ENCODE measurements at places on chromosomes 11 and 22. TPM values are rescaled to one million over a fixed set of nuclear protein-coding genes. Genes with fewer than 3 reads are reported as not detected.

The MFRP gene
- total RNA-seq, result not detected

The CD248 gene
- 0.67 TPM for total RNA-seq

The HOATZ gene
- total RNA-seq, result not detected

The DENND6B gene
- total RNA-seq, result 2.0 TPM

The MYEOV gene
- 0.75 TPM for total RNA-seq

The INSC gene
- 0.67 TPM for total RNA-seq

The POU2F3 gene
- 0.38 TPM for total RNA-seq

The TMEM135 gene
- 15.3 TPM for total RNA-seq

The CDC42EP1 gene
- total RNA-seq, result 17.5 TPM

The NPAS4 gene
- total RNA-seq, result under 0.01 TPM

The MS4A6A gene
- not detected for total RNA-seq

The ADM2 gene
- 21.2 TPM for total RNA-seq

The PLAAT3 gene
- 6.3 TPM for total RNA-seq

The ISX gene
- not detected for total RNA-seq

The ZNRF3 gene
- 14.5 TPM for total RNA-seq

The APOA5 gene
- total RNA-seq, result not detected

The CFAP300 gene
- total RNA-seq, result 6.4 TPM

The BUD13 gene
- total RNA-seq, result 9.2 TPM

The CCDC87 gene
- 0.31 TPM for total RNA-seq

The CCDC82 gene
- 14.3 TPM for total RNA-seq

The SLC15A3 gene
- total RNA-seq, result 0.17 TPM

The NPTXR gene
- 1.3 TPM for total RNA-seq

The P2RY2 gene
- 7.8 TPM for total RNA-seq

The TRMU gene
- 16.3 TPM for total RNA-seq
